ENCODE measurements at places on chromosomes 5 and 9. TPM values are rescaled to one million over a fixed set of nuclear protein-coding genes. Genes with fewer than 3 reads are reported as not detected.
A peak's percentile ranks its signal among the peaks of the same experiment; 100 is the strongest.

Gene SOX30
- total RNA-seq: not detected

- DNase-seq: peak; percentile 76
Observed at GRCh38 chr5:107864793-107865192, 194.1 kb upstream of the EFNA5 start.

- no peak for DNase-seq
Observed at GRCh38 chr9:17476401-17476800, 102.5 kb upstream of the SH3GL2 start.

- DNase-seq: peak; percentile 56
Observed at GRCh38 chr5:91257301-91257700, 125.8 kb downstream of the ARRDC3 start.

All from IMR-90 (cell line).